Stimulated activated CD4-positive, alpha-beta T cell treated with anti-CD3 and anti-CD28 coated beads, Interleukin-2, amount 100 ng/mL, for 48 hours (primary cell): ENCODE measurements at places on chromosomes 13 and 19.

- no peak for DNase-seq
Measured at GRCh38 chr13:20377720-20378119, 145.6 kb upstream of the GJB6 start.

GRCh38 chr19:18171605-18172327 is 1.8 kb upstream of the IFI30 start:
- DNase-seq = no peak

DNA sequence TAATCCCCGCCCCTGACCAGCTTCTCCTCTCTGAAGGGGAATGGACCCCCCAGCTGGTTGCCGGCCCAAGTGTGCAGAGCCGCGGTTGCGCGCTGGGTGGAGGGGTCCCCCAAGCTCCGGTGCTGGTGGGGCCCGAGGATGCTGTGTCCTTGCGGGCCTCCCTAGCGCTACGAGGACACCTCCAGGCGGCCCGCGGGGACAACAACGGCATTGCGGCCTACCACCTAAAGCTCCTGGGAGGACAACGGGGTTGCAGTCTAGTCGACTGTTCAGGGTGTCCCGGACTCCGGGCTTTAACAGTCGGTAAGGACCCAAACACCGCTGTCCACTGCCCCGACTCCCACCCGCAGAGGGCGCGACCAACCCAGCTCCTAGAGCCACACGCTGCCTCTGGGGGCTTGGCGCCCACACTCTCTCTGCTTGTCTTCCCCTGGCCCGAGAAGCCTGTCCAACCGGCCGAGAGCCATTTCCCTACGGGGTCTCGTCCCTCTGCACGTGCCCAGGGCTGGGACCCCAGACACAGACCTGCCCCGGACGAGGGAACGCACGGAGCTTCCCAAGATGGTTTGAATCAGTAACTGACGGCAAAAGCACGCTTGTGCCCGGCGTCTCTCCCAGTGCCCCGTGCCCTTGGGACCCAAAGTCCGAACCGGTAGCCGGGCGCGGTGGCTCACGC is 927 bp upstream of the SDHAF1 start:
- no peak for DNase-seq

DNA sequence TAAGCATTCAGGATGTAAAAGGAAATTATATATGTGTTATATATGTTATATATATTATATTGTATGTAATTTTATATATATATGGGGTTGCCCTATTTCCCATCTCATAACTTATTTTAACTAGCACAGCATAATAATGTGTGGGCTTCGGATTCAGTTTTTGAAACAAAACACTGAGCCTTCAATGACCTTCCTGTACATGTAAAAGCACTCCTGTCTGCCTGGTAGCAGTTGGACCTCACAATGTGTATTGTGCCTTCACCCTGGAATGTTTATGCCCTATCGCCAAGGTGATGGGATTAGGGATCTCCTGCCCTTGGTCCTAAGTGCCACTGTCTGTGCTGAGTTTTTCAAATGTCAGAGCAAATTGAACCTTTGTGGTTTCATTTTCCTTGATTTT is 968.8 kb downstream of the TUBA3C start:
- no peak for DNase-seq

DNA sequence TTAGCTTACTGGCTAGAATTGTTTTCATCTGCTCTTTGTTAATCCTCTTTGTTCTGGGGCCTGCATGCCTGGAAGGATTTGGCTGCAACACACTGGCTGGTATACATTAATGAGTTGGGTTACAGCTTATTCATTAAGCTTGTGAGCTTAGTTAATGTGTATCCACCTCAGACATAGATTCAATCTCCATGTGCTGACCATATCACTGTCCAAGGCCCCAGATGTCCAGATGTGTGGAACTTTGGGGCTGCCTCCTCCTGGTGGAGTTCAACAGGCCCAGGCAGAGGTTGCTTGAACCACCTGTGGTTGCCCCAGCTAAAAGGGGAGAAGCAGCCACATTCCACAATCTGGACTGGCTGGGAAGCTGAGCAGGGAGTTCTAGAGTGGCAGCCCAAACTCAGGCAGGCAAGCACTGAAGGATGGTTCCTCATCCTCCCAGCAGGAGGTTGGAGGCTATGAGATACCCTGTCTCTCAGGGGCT is 5.4 kb downstream of the DIAPH3 start:
- no peak for DNase-seq

DNA sequence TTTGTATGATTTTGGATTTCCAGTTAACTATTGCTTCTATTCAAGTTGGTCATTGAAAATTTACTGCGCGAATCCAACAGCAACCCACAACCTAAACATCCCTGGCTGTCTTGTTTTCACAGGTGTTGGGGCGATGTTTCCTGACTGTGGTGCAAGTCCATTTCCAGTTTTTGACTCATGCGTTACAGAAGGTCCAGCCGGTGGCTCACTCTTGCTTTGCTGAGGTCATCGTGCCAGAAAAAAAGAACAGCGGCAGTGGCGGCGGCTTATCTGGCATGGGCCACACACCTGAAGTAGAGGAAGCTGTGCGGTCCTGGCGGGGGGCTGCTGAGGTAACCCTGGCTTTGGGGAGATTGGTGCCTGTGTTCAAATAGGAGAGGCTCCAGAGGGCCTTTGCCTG is 45.2 kb upstream of the GPI start:
- DNase-seq = no peak

- DNase-seq = no peak
Measured at GRCh38 chr19:6832412-6832811, 55.0 kb upstream of the ADGRE1 start.

GRCh38 chr13:94859278-94859691 is 146.9 kb upstream of the SOX21 start:
- no peak for DNase-seq

GRCh38 chr13:105329359-105329758 is 1206.1 kb downstream of the EFNB2 start:
- DNase-seq = no peak

DNA sequence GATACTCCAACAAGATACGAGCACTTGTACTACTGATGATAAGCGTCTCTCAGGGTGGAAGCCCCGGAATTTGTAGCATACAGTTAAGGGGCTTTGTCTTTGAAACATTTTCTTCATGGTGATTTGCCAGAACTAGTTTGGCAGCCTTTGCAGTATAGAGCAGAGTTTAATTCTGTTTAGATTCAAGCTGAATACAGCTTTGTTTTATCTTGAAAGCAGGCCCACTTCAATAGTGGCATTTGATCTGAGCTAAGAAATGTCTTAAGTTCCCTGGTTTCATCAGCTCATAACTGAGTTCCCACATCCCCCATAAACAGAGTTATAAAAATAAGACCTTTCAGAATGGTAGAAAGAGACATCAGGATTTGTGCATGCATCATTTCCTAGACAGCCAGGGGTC is 125.9 kb downstream of the MIPEP start:
- no peak for DNase-seq

GRCh38 chr13:110560601-110561343 is 750 bp downstream of the RAB20 start:
- DNase-seq = no peak

DNA sequence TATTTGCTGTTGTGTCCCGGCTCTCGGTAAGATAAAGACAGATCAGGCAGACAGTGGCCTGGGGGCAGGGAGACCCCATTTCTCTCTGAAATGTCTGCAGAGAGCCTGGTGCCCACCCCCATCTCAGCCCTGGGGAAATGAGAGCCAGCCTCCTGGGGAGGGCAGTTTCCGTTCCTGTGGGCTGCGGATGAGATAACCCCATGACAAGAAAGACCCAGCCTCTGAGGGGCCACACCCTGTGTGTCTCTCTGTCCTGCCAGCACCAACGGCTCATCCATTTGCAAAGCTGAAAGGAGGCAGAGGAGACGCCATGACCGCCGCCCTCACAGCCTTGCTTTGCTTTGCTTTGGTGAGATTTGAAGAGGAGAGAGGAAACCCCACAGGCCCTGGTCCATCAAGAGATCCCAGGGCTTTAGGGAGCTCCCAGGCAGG is 28.1 kb upstream of the KIR3DL3 start:
- no peak for DNase-seq

- DNase-seq = no peak
Measured at GRCh38 chr19:24074720-24075454, 12.1 kb upstream of the ZNF254 start.

GRCh38 chr19:58328999-58329398 is 2.2 kb downstream of the ZSCAN22 start:
- no peak for DNase-seq

GRCh38 chr13:47499358-47500150 is 501.5 kb downstream of the SUCLA2 start:
- DNase-seq = no peak

DNA sequence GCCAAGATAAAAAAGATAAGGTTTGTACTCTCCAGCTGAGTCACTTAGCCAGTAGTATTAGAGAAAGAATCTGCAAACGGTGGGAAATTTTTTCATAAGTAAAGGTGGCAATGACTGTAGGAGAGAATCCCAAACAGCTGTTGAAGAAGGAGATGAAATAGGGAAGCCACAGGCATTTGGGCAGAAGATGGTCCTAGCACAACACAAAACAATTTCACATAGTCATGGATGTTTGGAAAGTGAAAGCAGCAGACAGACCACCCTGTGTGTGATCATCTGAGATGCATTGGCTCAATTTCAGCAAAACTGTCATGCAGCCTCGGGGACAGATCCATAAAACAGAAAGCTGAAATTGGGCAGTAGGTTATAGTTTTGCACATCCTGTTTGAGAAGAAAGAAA is 2832.4 kb downstream of the PCDH9 start:
- no peak for DNase-seq

DNA sequence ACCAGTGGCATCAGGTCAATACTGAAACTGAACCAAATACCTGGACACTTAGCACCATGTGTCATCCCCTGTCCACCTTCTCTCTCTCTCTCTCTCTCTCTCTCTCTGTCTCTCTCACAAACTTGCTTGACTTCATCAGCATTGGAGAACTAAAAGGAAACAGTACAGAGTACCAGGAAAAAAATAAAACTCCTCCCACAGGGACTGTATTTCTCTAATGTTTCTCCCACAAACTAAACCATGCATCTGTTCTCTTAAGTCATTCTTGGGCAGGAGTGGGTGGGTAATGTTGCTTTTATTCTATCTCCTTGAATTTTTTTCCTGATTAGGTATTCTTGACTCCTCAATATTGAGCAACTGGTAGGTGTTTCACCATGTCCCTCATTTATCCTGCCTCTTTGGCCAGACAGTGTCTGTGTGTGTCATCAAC is 112.9 kb upstream of the CACNA1A start:
- no peak for DNase-seq

GRCh38 chr13:80250213-80250810 is 90.6 kb downstream of the SPRY2 start:
- no peak for DNase-seq

DNA sequence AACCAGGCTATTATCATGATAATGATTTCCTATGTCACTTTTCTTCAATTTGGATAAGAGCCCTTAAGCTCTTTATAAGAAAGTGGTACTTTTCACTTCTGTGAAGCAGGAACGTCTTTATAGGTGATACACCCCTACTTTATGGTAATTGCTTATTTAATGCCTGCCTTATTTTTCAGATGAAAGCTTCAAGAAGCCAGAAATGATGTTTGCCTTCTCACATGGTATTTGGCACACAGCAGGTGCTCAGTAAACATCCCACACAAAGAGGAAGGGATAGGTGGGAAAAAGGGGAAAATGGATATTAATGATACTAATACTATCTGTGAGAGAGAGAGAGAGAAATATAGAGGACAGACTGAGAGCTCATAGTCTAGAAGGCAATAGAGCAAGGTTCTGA is 29.0 kb upstream of the WASF3 start:
- no peak for DNase-seq

DNA sequence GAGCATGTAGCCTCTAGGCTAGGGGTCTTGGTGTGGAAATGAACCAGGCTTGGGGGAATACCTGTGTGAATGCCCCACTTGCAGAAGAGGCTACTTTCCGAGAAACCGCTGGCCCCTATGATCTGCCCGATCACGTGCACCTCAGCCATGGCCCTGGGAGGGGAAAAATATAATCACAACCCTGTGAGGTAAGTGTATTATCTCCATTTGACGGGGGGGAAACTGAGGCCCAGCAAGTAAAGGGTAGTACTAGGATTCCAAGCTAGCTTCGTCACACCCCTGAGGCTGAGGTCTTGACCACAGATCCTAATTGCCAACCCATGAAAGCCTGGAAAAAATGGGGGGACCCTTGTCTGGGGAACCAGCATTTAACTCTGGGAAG is 587 bp downstream of the B9D2 start:
- no peak for DNase-seq

DNA sequence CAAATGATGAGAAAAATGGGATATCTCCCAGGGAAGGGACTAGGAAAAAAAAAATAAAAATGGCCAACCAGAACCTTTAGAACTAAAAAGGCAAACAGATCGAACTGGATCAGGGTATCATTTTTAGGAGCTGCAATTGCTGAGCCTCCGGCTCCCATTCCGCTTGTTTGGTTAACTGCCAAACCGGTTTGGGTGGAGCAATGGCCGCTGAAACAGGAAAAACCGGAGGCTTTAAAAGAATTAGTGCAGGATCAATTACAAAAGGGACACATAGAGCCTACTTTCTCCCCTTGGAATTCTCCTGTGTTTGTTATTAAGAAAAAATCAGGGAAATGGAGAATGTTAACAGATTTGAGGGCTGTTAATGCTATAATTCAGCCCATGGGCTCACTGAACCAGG is 12.7 kb upstream of the ZNF443 start:
- DNase-seq = no peak

DNA sequence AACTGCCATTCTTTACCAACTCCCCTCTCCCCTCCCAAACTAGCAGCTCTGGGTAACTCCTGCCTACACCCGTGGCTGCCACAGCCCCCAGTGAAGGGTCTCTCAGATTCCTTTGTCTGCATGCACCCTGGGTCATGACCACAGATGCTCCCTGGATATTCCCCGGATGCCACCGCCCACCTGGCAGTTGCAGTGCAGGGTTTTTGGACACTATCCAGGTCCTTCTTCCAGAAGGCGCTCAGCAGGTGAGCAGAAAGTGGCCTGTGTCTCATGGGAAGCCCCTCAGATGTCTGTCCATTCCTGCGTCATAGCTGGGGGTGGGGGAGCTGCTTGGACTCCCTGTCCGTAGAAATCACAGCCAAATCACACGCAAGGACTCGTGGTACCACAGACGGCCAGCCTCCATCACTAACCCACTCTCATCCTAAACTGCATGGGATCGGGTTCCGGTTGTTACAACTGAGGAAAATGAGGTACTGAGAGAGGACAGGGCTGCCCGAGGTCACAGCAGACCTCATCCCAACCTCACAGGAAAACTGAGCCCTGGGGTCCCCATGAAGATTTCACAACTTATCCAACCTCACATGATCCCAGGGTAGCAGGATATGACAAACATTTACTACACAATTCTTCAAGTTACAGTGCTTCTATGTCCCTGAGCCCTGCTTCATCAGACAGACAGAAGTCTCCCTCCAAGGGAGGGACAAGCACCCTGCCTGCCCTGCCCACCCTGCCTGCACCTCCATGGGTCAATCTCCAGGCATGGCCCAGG is 38.6 kb downstream of the ELL start:
- no peak for DNase-seq

- DNase-seq = peak; percentile 4
Measured at GRCh38 chr13:110676595-110677587, 29.0 kb downstream of the CARS2 start.
